Activated CD4-positive, alpha-beta memory T cell treated with anti-CD3 and anti-CD28 coated beads, Interleukin-2, amount 10 ng/mL, durations not matched to agents 7 days and 5 days (primary cell): ENCODE measurements at places on chromosomes 4 and X. TPM values are rescaled to one million over a fixed set of nuclear protein-coding genes. Genes with fewer than 3 reads are reported as not detected.

GRCh38 chrX:70509078-70509477 is 64.4 kb downstream of the DLG3 start:
- DNase-seq, result no peak

- no peak for DNase-seq
Observed at GRCh38 chrX:809081-809480, 178.5 kb downstream of the SHOX start.

DNA sequence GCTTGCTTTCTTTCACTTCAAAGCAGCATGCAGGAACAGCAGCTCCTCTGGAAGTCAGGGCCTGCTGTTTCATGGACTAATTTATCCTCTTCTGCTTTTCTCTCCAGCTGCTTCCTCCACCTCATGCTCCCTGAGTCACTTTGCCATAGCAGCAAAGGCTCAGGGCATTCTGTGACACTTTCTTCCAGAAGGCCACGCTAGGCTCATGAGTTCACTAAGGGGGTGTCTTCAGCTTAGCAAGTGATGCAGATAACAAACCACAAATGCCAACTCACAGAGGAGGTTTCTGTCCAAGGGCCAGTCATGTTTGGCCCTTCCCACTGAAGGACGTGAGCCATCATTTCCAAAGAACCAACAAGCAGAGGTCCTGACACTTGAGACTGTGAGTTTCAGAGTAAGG is 200.2 kb downstream of the ADGRA3 start:
- DNase-seq, result no peak

DNA sequence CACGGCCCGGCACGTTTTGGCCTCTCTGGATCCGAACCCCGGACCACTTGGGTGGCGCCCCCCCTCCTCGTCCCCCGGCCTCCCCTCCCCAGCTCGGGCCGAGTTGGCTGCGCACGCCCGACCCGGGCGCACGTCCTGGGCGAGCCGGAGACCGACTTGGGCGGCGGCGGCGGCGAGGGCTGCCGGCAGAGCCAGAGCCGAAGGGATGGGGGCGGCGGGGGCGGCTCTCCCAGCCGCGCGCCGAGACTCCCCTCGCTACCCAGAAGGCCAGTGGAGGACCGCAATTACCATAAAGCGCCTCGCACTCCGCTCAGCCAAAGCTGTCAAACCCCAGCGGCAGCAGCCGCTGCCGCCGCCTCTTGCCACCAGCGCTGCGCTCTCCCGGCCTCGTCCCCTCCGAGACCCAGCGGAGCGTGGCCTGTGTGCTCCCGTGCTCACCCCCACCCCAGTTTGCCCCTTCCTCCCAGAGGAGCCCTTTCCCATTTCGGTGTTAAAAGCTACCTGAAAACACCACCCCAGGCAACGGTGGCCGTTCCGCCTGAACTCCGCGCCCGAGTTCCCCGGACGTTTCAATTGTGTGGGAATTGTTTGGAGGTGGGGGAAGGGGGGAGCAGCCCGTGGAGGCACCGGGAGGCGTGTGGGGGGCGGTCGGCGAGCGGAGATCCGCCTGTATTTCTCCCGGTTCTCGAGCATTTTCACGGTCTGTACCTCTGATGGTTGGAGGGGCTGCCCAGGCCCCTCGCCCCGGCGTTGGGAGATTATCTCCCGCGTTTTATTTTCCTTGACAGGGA is 701 bp upstream of the BCOR start:
- peak; percentile 71 for DNase-seq

GRCh38 chrX:43373032-43373431 is 283.1 kb upstream of the MAOA start:
- no peak for DNase-seq

DNA sequence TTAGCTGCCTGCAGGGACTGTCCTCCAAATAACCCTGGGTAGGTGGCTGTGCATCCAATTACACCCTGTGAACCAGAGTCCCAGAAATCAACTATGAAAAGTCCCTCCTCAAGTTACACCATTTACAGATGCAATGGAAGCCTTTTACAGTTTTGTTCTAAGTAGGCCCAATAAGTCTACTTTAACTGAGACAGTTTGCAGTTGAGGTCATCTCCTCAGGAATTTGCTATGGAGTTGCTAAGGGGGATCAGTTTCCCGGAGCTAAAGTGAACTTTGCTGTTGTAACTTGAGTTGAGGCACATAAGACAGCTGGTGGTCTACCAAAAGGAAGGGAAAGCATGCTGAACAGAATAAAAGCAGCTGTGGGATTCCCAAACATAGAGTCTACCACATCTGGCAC is 121.6 kb upstream of the STK26 start:
- no peak for DNase-seq

DNA sequence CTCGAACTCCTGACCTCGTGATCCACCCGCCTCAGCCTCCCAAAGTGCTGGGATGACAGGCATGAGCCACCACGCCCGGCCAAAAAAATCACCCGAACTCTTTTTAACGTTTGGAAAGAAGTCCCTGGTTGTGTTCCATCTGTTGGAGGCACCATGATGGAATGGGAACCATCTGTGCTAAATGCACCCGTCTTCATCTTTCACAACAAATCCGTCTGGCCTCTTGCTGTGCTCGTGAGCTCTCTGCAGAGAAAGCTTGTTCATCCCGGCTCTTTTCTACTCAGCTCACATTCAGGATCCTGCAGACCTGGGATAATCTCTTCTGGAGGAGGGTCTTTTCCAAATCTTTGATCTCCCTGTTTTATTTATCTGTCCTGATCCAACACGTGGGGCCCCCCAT is 188.8 kb downstream of the CRLF2 start:
- DNase-seq, result no peak

- DNase-seq, result no peak
Observed at GRCh38 chrX:155068165-155068564, 2.8 kb downstream of the CMC4 start.

GRCh38 chr4:70651864-70652506 is 14.3 kb downstream of the JCHAIN start:
- DNase-seq, result no peak

- DNase-seq, result no peak
Observed at GRCh38 chr4:103634236-103634635, 85.5 kb downstream of the TACR3 start.

DNA sequence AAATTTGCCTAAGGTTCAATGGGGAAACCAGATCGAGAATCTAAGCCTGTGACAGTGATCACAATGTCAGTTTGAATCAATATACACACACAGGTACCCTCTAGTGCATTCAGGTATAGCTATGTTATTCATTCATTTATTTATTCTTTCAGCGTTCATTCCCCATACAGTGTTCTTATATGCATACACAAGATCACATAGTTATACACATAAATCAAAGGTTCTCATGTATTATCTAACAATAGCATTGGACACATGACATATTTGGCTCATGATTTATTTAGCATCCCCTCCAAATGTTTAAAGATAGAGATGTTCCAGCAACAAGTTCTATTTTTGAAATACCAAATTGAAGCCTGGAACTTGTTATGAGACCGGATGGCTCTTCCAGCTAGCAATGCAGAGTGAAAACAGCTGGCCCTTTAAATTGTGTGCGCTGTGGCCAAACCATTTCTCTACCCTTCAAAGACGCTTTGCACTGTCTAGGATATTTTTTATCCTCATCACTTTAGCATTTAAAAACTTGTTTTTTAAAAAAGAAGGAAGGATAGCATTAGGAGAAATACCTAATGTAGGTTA is 131.0 kb downstream of the ATXN3L start:
- DNase-seq, result no peak

DNA sequence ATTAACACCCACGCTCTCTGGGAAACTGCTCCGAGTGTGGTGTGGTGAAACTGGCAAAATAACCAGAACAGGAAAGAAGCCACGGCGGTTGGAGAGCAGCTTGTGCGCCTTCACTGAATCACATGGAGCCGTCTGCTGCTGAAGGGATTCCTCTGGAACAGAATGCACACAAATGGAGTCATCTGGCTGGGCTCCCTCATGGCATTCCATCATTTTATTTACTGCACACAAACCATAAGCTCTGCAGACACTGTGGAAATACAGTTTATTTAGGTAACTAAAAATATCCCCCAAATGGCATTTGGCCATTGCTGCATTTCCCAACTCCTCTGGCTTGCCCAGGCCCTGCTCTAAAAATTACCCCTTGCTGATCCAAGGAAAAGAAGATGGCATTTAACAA is 187.0 kb upstream of the S100G start:
- no peak for DNase-seq

DNA sequence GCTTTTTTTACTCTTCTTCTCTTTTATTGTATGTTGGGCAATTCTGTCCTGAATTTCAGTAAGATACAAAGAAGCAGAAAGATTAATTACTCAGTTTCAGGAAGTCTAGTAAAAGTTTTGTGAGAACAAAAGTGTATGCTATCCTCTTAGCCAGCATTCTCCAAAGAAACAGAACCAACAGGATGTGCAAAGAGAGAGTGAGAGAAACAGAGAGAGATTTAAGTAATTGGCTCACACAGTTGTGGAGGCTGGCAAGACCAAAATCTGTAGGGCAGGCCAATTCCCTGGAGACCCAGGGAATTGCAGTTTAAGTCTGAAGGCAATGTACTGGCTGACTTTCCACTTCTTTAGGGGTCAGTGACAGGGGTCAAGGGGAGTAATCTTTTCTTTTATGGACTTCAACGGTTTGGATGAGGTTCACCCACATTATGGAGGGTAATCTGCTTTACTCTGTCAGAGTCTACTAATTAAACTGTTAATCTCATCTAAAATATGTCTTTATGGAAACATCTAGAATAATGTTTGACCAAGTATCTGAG is 59.2 kb upstream of the SLC39A8 start:
- DNase-seq, result no peak

DNA sequence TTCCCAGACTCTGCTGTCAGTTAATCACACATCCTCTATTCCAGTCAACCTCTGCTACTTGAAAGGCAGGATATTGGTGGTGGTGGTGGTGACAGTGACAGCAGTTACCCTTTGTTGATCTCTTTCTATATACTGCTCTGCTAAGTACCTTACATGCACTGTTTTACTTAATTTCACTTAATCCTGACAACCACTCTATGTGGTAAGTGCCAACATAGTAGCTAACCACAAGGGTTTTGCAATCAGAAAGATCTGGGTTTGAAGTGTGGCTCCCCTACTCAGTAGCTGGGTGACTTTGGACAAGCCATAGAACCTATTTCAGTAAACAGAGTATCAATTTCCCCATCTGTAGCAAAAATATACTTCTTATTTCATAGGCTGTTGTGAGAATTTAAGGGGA is 24.2 kb upstream of the F9 start:
- no peak for DNase-seq

GRCh38 chrX:106952988-106953387 is 32.8 kb downstream of the CLDN2 start:
- no peak for DNase-seq

- no peak for DNase-seq
Observed at GRCh38 chr4:38279650-38280322, 319.6 kb downstream of the PTTG2 start.

DNA sequence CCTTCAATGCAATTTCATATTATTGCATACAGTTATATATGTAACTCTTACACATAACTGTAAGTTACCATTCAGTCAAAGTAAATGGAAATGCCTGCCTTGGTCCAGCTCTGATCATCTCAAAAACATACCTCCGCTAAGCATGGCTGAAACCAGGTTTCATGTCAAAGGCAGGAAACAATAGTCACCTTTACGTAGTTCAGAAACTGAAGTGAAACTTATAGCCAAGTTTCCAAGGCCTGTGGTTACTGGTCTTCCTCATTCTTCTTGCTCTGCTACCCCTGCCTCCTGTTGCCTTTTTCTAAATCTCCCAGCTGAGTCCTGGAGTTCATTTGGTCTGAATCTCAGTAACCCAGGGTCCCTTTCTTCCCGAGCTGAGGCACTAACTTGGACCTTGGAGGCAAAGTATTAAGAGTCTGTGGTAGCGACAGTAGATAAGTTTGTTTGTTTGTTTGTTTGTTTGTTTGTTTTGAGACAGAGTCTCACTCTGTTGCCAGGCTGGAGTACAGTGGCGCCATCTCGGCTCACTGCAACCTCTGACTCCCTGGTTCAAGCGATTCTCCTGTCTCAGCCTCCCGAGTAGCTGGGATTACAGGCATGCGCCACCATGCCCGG is 30.8 kb downstream of the DAPP1 start:
- peak; percentile 34 for DNase-seq

DNA sequence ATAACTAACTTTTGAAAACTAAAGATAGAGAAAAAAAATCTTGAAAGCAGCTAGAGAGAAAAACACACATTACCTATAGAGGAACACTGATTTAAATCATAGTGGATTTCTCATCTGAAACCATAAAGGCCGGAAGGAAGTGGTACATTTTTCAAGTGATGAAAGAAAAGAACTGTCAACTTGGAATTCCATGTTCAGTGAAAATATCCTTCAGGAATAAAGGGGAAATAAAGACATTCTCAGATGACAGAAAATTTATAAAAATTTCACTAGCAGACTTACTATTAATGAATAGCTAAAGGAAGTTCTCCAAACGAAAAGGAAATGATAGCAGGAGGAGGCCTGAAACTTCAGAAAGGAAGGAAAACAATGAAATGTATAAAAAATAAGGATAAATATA is 7.6 kb upstream of the JADE3 start:
- no peak for DNase-seq

DNA sequence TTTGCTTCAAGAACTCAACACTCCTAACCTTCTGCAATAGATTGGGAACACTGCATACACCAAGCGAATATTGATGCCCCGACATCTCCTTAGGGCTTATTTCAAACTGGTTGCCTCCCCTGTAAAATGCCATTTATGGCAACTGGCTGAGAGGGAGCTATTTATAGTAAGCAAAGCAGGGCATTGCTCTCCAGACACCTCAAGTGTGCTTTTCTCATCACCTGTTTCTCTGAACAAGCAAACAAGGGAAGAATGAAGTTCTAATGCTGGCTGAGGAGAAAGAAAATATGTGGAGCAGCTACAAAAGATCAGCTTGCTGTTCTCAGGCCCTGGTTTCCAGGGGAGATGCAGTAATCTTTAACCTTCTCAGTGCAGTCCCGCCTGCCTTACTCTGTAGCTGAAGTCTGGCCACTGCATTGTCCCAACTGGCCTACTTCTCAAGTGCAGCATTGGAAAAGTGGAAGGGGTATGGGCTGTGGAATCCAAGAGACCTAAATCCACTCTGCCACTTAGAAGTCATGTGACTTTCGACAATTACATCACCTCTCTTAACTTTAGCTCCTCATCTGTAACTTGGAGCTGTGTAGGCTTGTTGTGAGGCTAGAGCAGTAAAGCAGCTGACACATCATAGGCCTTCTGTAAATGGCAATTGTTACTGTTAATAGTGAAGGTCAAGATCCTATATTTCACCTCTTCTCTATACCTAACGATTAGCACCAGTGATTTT is 47.9 kb upstream of the FGF13 start:
- no peak for DNase-seq

The ETDB gene
- not detected for total RNA-seq

The ATP1B4 gene
- total RNA-seq, result not detected

The CSAG3 gene
- total RNA-seq, result not detected

The TMPRSS11B gene
- not detected for total RNA-seq

The TNMD gene
- not detected for total RNA-seq

The PPAT gene
- 22.7 TPM for total RNA-seq

The NAP1L3 gene
- total RNA-seq, result 1.0 TPM

The CXCL11 gene
- 0.28 TPM for total RNA-seq

The CTAG1B gene
- total RNA-seq, result not detected
